ENCODE measurements at places on chromosomes 5 and 9. TPM values are rescaled to one million over a fixed set of nuclear protein-coding genes. Genes with fewer than 3 reads are reported as not detected.

Gene TSSK1B
- not detected for total RNA-seq

Gene RORB
- total RNA-seq = not detected

Gene CLIC3
- not detected for total RNA-seq

Gene IL4
- not detected for total RNA-seq

Gene MARCOL
- total RNA-seq = not detected

Gene ADAMTSL2
- 0.11 TPM for total RNA-seq

Gene SLIT3
- 2.0 TPM for total RNA-seq

Gene MTAP
- 56.8 TPM for total RNA-seq

Gene DRD1
- not detected for total RNA-seq

Gene SCGB3A2
- not detected for total RNA-seq

Measured in activated naive CD4-positive, alpha-beta T cell treated with anti-CD3 and anti-CD28 coated beads, Interleukin-2, amount 50 U/mL, for 72 hours (primary cell).